Stimulated activated CD8-positive, alpha-beta memory T cell treated with anti-CD3 and anti-CD28 coated beads, Interleukin-7, amount 100 ng/mL, for 4 hours (primary cell): ENCODE measurements at places on chromosomes 7 and 10.

DNA sequence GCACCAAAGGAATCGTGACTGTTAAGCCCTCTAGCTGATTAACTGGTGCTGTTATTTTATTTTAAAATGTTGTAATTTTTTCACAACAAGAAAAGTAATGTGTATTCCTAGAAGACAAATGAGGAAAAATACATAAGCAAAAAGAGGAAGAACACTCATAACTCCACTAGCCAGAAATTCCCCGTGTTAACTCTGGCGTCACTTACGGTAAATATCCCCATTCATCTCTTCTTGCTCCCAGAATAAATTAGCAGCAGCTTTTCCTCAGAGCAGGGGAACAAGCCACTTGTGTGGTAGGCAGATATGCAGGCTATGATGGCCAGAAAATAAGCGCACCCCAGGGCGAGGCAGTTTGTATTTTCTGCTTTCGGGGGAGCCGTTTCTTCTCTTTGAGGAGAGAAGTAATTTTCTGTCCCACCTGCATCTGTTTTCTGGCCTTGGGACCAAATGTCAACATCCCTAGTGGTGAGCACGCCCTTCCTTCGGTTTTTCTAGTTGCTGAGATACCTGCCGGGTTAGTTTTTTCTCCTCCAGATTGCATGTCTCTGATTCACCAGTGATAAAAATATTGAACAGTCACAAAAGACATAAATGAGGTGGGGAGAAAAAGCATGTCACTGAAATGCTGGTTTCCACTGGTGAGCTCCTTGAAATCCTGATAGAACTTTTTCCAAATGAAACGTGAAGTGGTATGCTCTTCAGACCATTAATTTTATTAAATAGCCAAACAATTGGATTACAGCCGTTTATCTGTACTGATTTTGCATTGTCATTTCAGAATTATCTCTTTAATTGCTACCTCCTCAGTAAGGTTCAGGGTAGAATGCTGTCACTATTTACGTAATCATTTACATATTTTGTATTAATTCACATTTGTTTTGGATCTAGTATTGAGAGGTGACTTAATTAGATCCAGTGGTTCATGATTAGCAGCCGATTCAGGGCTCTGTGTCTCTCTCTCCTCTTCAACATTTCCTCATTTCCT lies 268.1 kb downstream of the CAMK1D start:
- DNase-seq: no peak

- no peak for DNase-seq
Measured at GRCh38 chr7:54859066-54859465, 100.1 kb upstream of the SEC61G start.

DNA sequence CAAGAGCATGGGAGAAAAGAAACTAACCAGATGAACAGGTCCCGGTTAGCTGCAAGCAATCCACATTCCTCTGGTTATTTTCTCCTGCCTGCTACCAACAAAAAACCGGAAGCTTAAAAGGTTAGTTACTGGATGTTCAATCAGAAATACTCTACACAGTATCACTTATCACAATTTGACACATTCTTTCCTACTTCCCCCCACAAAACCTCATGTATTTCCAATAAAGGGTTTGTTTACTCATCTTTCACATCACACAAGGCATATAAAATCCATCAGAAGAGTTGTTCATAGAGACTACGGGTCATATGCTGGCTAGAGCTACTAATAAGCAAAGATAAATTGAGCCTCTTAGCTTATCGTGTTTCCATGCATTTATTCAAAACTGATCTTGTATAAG lies 4.8 kb downstream of the SLC25A28 start:
- no peak for DNase-seq

- no peak for DNase-seq
Measured at GRCh38 chr7:32219416-32219815, 149.2 kb upstream of the PDE1C start.

DNA sequence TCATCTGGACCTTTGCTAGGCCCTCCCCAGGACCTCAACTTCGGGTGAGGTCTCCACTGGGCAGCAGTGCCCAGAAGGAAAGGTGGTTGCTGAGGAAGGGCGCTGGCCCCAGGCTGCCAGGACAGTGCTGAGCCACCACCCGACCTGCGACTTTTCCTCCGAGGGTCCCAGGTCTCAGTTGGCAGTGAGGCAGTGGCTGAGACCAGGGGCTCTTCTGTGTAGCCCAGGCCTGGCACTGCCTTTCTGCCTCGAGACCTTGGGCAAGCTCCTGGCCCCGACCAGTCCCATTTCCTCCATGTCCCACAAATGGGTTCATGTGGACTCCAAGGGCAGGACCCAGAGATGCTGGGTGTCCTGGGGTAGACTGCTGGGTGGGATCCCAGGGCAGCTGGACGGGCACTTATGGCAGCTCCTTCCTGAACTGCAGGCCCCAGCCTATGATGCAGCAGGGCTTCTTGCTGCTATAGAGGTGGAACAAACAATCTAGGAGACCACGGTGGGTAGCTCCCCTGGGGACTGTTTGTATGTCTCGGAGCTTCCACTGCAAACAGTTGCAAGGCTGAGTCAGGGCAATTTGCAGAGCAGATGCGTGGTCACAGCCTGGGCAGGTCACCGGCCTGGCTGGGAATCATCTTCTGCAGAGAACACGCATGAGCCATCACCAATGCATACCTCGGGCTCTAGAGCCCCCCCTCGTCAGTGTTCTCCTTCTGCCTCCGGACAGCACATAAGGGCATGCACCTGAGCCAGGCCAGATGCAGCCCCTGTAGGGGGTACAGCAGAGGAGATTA lies 17.9 kb upstream of the LRRC18 start:
- DNase-seq: no peak

GRCh38 chr10:43389867-43390266 lies 18.4 kb downstream of the FXYD4 start:
- DNase-seq: no peak

GRCh38 chr10:125882596-125882995 lies 1.5 kb upstream of the DHX32 start:
- no peak for DNase-seq

DNA sequence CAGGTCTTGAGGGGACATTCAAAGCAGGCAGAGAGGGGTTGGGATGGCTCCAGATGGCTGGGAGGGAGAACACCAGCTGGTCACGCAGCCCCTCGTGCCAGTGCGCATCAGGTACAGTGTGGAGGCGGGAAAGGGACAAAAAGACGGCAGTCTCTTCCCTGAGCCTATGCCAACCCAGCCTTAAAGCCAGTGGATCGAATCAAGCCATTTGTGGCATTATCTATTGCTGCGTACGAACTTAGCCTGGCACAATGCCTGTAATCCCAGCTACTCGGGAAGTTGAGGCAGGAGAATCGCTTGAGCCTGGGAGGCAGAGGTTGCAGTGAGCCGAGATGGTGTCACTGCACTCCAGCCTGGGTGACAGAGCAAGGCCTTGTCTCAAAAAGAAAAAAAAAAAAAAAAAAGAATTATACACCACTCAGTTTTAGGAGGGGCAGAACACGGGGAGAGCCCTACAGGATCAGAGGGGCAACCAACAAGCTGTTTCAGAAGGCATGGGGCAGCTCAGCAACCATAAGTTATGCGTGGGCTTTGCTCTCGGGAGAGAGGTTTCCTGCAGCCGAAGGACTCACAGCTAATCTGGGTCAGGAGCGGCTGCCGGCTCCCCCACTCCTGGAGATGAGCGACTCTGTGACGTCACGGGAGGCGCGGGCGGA lies 356 bp upstream of the NDUFB2 start:
- DNase-seq: peak; percentile 89

GRCh38 chr7:105643384-105643783 lies 62.1 kb upstream of the EFCAB10 start:
- no peak for DNase-seq

GRCh38 chr7:130841416-130841815 lies 107.4 kb upstream of the KLF14 start:
- DNase-seq: peak; percentile 10

- no peak for DNase-seq
Measured at GRCh38 chr7:47538846-47539311, 43.0 kb downstream of the TNS3 start.

DNA sequence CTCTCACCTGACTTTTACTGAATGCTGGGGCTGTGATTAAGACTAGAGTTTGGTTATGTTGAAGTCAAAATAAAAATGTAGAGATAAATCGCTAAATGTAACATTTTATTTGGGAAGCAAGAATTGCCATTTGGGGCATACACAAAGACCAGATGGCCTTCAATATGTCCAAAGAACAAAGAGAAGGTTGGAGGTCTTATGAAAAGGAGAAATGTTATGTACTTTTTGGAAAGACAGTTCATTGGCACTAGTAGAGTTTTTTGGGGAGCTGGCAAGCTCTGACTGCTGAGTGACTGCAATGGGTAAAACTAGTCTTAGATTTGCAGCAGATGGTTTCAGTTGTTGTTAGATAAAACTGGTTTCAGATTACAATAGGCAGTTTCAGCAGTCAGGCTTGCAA lies 35.6 kb upstream of the GALNT17 start:
- no peak for DNase-seq

- DNase-seq: no peak
Measured at GRCh38 chr10:26367771-26368170, 70.4 kb upstream of the APBB1IP start.

DNA sequence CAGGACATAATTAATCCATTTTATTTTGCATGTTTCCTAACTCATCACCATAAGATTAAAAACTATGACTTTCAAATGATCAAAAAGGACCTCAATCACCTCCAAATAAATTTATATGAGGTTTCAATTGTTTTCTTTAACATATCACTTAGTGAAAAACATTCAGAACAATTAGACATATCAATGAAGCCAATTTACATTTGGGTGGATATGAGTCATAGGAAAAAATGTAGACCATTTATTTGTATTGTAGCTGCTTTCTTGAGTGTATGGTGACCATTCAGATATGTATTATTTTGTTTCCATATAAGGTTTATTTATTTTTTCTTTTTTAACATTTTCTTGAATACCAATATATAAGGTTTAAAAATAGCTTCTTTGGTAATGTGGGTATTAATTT lies 13.3 kb upstream of the EXOC6 start:
- DNase-seq: no peak

DNA sequence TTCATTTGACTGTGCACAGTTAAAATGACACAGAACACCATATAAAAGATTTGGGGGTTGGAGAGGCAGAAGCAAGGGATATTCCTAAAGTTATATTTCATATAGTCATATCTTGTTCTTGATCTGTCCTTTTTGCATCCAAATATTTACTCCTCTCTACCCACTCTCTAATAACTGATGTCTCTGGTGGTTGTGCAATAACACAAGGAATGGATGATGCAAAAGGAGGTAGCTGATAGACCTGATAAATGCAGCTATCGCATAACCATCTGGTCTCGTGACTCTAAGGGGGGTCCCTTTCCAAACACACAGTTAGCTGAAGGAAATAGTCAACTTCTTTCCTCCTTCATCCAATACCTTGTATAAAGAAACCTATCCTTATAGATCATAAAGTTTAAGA lies 123.1 kb downstream of the POLR1F start:
- no peak for DNase-seq

GRCh38 chr10:99057936-99058690 lies 177.5 kb downstream of the HPSE2 start:
- DNase-seq: no peak

- DNase-seq: no peak
Measured at GRCh38 chr10:136465-136762, 1.2 kb downstream of the ZMYND11 start.

DNA sequence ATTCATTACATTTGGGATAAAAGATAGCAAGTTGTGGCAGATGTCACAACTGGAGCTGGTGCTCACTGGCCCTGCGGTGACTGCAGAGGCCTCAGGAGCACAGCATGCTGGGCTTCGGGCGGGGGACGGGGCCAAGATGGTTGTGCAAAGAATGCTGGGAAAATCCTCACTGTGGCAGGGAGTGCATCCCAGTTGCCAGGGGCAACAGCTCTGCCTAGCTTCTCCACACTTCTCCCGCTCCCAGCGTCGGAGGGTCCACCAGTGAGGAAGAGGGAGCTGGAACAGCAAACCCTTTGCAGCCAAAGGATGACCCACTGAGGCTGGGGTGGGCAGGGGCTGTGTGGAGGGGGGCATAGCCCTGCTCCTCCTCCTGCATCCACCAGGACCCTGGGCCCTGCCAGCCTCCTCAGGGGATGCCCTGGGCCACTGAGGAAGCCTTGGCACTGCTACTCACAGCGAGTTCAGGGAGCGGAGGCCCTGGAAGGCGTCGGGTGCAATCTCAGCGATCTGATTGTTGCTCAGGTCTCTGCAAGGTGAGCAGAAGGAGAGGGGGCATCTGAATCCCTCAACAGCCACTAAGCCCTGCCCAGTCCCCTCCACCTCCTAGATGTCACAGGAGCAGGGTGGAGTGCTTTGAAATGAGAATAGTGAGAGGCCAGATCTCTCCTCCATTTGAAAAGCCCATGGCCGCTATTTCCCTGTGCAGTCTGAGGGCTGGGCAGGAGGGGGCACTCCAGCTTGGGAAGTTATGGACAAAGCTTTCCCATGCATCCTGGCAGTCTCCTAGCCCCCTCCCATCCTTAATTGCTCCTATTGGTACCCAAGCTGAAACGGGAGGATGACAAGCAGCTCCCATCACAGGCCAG lies 126.5 kb downstream of the SLIT1 start:
- DNase-seq: no peak

DNA sequence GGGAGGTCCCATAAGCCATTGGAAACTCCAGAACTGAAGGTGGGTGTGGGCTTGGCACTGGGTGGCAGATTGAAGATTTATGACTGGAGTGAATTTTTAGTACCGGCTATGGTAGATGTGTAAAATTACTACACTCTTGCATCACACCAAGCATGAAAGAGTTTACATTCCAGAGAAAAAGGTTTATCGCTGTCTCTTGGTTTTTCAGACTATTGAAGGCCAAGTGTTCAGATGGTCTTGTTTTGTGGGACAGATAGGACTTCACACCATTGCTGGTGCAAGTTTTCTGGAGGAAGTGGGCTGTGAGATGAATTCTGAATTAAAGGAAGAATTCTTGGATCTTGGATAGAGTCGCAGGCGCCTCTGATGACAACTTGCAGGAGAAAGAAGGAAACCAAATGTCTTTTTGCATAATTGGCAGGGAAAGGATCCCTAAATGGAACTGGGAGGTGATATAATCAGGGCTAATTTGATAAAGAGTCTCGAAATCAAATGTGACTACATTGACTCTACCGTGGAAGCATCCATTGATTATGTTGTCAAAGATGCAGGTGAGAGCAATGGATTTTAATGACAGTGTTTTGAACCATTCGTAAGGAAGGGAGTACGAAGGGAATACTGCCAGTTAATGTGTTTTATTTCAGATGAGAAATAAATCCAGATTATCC lies 14.2 kb upstream of the NMT2 start:
- DNase-seq: no peak

DNA sequence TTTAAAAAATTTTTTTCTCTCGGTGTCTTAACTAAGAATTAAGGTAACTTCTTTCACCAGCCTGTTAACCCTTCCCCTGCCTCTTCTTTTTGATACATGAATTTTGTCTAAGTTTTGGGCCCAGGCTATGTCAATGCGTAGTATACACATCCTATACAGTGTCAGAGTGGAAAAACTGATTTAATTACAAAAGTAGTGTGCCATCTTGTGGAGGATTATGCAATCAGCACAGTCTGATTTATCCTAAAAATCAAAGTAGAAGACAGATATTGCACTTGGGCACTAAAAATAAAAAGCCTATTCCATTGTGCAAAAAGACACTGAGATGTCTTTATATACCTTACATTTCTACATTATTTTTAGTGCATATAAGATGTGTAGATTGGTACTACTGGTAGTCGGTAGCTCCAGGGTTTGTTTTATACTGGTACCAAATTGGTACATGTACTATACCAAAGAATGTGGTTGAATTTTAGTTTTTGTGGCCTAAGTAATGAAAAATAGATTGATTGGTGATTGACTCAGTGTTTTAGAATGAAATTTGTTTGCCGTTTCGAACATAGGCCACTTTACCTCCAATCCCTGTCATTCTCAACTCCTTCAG lies 96.6 kb downstream of the MKLN1 start:
- no peak for DNase-seq
